BE2C (cell line): ENCODE measurements at places on chromosomes 6 and 20.

- no peak for DNase-seq
These were observed 59.4 kb downstream of the IPCEF1 start for GRCh38 chr6:154297210-154297609.

- no peak for DNase-seq
These were observed 39.9 kb downstream of the YTHDF1 start for GRCh38 chr20:63176034-63176426.

GRCh38 chr20:61812121-61812844, 253.4 kb downstream of the TAF4 start:
- DNase-seq = no peak

DNA sequence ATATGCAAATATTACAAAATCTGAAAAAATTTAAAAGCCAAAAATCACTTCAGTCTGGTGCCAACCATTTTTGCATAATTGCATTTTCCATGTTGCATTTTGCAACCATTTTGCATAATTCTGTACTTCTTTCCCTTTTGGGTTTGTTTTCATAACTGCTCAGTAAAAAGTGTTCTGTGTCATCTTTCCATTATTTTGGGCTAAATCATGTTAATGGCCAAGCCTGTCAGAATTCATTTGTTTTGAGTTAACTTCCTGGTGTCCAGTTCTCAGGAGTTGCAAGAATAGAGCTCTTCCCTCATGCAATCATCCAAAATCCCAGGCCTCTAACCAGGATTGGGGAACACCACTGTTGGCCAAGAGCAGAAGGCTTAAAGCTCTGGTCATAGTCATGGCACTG, 133.6 kb downstream of the MTHFD1L start:
- DNase-seq = no peak

GRCh38 chr20:63235399-63235983, at the start of gene BIRC7:
Gene BIRC7 (plus strand): TSS chr20:63235905. CDS start chr20:63236097, 192 bp downstream.
- DNase-seq = no peak

GRCh38 chr20:408843-409696, 971 bp downstream of the RBCK1 start:
- DNase-seq = no peak

DNA sequence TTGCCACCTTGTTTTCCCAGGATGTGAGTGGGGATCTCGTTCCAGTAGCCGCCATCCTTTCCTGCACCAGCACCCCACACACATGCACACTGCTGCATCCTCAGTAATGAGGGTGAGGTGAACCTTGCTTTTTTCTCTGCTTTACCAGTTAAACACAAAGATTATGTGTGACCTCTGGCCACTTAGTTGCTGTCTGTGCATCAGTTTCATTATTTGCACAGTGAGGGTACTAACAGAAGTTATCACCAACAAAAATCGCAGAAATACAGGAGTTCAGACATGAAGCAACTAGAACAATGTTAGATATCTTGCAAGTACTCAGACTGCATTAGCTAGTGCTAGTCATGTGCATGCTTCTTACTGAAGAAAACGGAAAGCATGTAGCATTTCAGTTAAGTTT, 17.4 kb upstream of the DACT2 start:
- no peak for DNase-seq

DNA sequence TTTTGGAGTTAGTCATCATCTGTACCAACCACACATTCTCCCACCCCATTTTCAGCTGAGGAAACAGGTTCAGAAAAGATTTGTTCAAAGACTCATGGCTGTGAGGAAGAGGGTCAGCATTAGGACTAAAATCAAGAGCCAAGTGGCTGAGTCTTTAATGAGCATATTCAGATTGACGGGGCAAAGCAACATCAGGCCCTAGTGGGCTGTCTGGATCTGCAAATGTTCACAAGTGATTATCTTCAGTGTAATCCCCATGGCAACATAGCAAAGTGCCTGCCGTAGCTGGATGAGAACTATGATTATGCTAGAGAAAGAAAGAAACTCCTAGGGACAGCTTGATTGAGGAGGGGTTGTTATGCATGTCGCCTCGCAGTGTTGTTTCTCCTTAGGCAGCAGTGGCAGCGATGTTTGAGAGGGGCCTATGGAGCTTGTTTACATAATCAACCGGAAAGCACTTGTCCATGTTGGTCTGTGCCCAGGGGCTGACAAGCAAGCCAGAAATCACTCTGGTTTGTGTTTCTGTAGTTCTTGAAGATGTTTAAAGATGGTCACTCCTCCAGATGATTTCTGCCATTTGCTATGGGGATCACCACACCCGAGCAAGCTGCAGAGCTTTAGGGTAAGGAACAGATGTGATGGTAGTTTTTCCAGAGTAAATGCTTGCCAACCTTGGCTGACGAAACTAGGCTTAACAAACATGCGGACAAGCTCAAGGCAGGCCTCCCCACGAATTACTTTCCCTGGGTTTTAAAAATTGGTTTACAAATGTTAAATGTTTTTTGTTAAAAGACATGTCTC, 124.3 kb upstream of the MLIP start:
- DNase-seq = no peak

DNA sequence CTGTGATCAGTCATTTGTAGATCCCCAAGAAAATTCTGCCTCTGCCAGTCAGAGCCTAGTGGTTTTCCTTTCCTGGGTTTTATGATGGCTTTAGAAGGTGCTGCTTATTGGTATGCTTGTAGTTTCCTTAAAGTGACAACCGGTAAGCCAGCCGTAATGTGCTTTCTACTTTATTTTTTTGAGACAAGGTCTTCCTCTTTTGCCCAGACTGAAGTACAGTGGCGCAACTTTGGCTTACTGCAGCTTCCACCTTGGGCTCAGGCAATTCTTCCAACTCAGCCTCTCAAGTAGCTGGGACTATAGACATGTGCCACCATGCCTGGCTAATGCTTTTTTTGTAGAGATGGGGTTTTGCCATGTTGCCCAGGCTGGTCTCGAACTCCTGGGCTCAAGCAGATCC, 23.5 kb downstream of the MCM8 start:
- no peak for DNase-seq

DNA sequence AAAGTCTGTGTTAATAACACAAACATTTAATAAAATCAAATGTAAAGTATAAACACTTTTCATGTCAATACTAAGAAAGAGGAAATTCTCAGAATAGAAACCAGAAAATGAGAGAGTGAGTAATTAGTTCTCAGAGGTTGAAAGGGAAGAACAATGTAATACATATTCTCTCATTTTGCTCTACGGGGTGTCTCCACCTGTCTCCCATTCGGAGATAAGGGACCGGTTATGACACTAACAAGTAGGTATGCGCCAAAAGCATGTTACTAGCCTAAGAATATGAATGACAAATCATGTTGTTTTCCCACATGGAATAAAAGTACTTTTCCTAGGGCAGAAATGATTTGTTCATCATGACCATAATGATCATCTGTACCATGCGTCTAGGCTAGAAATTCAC, 35.6 kb upstream of the PRELID3B start:
- no peak for DNase-seq

GRCh38 chr20:18795366-18795765, 18.2 kb upstream of the SCP2D1 start:
- DNase-seq = no peak

DNA sequence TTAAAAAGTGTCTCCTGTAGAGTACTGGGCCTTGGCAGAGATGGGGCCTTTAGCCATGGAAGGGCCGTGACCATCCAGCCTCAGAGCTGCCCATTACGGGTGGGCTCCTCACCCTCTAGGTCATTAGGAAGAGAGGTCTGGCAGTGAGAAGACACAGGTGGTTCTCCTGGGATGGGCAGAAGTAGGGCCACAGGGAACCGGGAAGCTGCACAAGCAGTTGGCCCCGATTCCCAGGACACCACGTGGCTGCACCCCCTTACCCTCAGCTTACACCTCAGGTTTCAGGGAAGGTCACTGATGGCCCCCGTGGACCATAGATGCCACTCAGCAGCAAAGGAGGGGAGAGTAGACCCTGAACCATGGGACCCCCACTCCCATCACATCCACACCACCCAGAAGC, 1.6 kb downstream of the RAET1G start:
- DNase-seq = no peak

GRCh38 chr6:42199106-42199981, 4.6 kb upstream of the GUCA1B start:
- peak; percentile 72 for DNase-seq

DNA sequence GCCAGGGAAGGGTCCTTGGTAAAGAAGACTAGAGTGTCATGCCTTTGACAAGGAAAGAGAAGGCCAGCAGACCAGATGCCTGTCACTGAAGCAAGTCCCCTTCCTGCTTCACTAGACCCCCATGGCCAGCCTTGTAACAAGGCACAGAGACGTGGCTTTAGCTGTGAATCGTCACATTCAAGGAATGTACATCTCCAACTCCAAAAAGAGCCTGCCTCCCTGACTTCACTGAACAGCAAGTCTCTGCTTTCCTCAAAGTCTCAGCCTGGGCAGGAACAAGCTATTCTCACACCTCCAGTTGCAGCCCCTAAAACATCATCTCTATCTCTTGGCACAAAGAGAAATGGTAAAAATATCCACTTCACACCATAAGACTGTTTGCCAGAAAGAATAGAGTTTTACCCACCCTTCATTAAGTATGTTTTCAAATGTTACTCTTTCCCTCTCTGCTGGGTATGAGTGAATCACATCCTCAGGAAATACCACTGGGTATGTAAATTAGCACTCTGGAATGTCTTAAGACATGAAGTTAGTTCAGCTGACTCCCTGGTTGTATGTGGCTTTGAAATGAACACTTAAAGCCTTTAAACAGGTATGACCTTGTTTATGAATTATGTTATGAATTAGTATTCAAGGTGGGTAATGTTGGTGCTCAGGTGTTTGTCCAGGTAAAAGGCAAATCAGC, 46.4 kb upstream of the NT5E start:
- no peak for DNase-seq

DNA sequence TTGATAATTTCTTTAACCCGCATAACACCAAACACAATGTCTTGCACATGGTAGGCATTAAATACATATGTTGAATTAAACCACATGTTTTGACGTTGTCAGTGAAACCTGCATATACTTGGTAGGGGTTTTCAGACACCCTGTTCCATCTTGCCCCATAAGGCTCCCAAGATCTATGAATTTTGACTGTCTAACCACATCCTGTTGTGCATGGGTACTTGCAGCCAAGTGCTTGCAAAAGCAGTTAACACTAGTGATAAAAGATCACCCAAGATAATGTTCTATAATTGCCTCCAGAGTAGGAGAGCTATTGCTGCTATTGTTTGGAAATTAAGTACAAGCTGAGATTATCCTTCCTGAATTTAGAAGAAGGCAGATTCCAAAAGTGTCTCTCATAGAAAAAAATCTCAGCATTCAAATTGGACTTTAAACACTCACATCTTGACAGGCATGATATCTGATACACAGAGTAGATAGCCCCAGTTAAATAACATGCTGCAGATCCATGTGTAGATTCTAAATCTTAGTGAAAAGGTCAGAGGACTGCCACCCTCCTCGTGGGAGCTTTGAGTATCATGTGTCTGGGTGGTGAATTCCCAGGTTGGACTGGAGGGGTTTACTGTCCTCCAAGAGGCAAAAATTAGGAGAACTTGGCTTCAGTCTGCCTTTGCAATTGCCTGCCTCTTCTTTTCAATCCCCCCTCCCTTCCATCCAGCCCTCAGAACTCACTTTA, 25.8 kb upstream of the CCN6 start:
- DNase-seq = no peak

DNA sequence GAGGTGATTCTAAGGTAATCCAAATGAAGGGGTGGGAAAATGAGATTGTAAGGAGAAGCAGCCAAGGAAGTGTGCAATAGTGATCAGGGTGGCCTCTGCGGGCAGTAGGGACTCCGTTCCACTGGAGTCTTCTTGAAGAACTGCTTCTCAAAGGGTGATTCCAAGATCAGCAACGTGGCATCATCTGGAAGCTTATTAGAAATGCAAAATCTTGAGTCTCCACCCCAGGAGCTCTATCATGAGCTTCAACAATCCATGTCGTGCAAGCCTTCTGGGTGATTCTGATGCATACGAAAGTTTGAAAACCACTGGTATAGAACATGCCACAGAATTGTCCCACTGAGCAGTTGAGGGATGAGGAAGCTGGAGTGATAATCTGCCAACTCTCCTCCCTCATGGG, 31.4 kb downstream of the SCP2D1 start:
- DNase-seq = no peak

- no peak for DNase-seq
These were observed 26.5 kb downstream of the FAM229B start for GRCh38 chr6:112113918-112114317.

- DNase-seq = no peak
These were observed 744.1 kb downstream of the DHX35 start for GRCh38 chr20:39706184-39706663.

DNA sequence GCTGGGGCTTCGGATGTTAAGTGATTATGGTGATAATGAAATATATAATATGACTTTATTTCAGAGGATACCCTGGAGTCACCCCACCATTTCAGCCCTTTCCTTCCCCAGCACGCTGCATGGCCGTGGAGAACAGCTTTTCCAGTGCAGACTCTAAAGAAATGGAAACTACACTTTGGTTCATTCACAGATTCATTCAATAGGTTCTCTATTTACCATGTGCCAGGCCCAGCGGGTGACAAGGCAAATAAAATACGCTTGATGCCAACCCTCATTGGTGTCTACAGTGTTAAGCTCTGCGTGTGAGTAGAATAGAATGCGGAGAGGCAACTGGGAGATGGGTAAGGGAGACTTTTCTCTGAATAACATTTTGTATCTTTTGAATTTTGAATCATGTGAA, 89.7 kb downstream of the TCP11 start:
- DNase-seq = no peak

DNA sequence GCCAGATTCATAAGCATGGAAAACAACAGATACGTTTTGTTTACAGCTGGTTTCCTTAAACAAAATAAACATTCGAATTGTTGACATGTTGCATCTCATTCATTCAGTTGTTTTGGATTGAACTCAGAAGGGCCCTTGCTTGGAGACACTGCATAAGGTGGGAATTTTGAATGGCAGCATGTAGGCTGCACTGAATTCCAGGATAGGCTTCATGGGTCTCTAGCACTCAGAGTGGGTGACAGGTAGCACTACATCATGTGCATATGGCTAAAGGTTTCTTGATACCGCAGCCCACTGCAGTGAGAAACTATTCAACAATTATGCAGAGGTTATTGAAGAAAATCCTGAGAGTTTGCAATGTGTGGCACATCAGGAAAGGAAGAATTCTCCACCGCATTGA, 1.6 kb downstream of the BEND6 start:
- no peak for DNase-seq

GRCh38 chr6:70753870-70754380, 86.2 kb downstream of the SMAP1 start:
- DNase-seq = no peak

DNA sequence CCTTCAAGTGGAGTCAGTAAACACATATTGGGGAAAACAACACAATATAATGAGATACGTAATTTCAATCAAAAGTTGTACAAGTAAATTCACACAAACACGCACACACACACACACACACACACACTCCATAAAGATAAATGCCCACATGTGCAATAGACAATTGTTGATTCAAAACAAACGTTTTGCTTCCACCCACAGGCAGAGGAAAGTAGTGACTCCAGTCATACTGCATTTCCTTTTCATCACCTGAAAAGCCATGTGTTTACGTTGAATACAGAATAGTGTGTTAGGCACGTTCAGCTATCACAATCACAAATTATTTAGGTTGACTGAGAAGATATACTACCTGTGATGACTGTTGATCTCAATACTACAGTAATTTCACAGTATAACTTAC, 443.8 kb upstream of the MANEA start:
- DNase-seq = peak; percentile 11

- no peak for DNase-seq
These were observed 387.1 kb downstream of the THBS2 start for GRCh38 chr6:168866534-168866933.

- no peak for DNase-seq
These were observed 189.0 kb upstream of the FOXA2 start for GRCh38 chr20:22773344-22773743.
